Mucosa of gallbladder (tissue), 1 donor: ENCODE measurements at places on chromosomes 16 and 17. TPM values are rescaled to one million over a fixed set of nuclear protein-coding genes. Genes with fewer than 3 reads are reported as not detected.

DNA sequence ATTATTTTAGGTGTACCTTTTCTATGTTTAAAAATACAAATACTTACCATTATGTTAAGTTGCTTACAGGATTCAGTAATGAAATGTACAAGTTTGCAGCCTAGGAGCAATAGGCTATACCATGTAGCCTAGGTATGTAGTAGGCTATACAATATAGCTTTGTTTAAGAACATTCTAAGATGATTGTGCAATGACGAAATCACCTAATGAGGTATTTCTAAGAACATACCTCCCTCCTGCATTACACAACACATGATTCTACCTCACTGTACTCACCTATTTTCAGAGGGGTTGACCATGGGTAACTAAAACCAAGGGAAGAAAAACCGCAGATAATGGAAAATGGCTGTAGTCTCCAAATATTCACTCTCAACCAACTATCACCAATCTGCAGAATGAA is 35.3 kb upstream of the TBC1D3K start:
- DNase-seq: no peak

DNA sequence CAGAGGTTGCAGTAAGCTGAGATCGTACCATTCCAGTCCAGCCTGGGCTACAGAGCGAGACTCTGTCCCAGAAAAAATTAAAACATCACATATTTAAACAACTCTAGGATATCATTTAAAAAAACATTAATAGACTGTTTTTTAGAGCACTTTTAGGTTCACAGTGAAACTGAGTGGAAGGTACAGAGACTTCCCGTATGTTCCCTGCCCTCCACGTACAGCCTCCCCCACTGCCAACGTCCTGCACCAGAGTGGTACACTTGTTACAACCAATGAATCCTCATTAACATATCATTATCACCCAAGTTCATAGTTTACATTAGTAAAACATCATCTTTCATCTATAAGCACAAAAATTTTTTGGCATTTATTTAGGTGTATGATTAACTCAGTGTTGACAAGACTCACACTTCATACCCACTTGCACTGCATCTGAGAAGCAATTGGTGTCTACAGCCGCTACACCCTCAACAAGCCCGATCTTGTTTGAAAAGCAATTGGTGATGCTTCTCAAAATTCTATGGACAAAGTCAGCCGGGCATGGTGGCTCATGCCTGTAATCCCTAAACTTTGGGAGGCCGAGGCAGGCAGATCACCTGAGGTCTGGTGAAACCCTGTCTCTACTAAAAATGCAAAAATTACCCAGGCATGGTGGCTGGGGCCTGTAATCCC is 39.9 kb upstream of the STH start:
- no peak for DNase-seq

GRCh38 chr17:78789149-78789662 is 7.1 kb upstream of the CYTH1 start:
- no peak for DNase-seq

DNA sequence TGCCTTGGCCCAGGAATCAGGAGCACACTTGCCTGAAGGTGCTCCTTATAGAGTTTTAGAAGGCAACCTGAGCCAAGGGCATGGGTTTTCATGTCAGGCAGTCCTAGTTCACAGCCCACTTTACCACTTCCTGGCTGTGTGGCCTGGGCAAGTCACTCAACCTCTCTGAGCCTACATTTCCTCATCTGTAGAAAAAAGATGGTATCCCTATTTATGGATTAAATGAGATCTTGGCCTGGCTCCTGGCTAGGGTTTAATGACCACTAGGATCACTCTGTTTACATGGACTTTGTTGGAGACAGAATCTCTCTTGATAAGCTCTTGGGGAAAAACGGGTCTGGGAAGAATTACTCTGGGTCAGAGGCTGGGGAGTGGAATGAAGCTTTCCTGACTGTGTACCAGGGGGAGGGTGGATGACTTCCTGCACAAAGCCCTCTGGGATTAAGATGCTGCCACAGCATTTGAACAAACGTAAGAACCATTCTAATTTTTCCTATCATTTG is 2.3 kb downstream of the MT2A start:
- no peak for DNase-seq

GRCh38 chr17:80941743-80942422 is 49.8 kb upstream of the CHMP6 start:
- DNase-seq: peak; percentile 23

GRCh38 chr17:16910341-16910740 is 61.6 kb downstream of the TNFRSF13B start:
- no peak for DNase-seq

The TM4SF5 gene
- total RNA-seq: 56.9 TPM

The NPIPA3 gene
- total RNA-seq: 2.3 TPM

The ADAMTS18 gene
- total RNA-seq: not detected

The ABCC6 gene
- 27.5 TPM for total RNA-seq

The ACSM5 gene
- 2.6 TPM for total RNA-seq
